GM06990 (cell line): ENCODE measurements at places on chromosomes 2 and 18.
A peak's percentile ranks its signal among the peaks of the same experiment; 100 is the strongest.

DNA sequence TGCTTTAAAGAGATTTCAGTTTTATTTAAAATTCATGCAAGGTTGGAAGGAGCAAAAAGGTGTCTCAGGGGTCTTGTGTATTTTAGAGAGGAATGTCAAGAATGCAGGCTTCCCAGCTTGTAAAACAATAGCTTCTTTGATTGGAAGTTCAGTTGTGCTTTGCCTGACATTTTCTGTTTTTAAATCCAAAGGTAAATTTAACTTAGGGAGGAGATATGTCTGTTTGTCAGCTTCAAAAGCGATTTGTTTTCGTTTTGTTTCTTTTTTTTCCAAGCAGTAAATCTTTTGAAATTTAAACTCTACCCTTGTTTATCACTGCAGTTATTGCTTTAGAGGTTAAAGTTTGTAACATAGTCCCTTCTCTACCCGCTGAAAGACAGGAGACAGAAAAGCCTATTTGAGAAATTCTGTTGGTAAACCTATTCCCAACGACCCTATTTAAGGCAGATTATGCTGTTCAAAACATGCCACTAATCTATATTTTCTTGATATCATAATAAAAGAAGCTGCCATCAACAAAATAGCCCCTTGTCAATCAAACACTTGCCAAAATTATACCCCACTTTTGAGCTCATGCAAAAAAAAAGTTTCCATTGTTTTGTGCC, 639.6 kb downstream of the IRS1 start:
- no peak for DNase-seq

DNA sequence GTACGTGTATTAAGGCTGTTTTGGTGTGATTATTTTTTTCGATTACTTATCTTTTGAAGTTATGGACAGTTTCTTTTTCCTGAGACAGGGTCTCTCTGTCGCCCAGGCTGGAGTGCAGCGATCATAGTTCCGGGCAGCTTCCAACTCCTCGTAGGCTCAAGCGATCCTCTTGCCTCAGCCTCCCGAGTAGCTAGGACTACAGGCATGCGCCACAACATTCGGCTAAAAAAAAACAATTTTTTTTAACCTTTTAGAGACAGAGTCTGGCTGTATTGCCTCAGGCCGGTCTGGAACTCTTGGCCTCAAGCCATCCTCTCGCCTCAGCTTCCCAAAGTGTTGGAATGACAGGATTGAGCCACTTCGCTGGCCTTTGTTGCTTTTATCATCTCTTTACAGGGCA, 945 bp downstream of the HAT1 start:
- no peak for DNase-seq

- no peak for DNase-seq
These were observed 21.1 kb downstream of the UGP2 start for GRCh38 chr2:63862806-63863205.

DNA sequence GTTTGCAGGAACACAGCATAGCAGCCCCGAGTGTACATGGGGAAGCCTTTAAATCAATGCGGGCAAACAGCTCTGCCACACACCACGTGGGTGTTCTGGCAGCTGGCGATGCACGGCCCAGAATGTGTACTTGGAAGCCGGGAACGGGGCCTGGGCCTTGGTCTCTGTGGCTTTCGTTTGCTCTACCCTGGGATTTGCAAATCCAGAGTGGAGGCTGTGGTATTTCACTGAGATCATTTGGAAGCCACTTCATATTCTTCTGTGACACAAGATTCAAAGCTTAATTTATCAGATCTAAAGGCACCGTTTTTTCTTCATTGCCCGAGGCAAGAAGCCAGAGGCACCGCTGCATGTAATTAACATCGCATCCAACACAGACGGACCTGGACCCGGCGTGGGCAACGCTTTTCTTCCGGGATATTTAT, 246.3 kb upstream of the MYT1L start:
- DNase-seq: no peak

- no peak for DNase-seq
These were observed 104.1 kb downstream of the TMEM131 start for GRCh38 chr2:97891611-97892010.

- peak; percentile 56 for DNase-seq
These were observed 23.4 kb upstream of the TANK start for GRCh38 chr2:161136696-161137324.

GRCh38 chr18:13395577-13395976, 177.0 kb downstream of the LDLRAD4 start:
- no peak for DNase-seq

DNA sequence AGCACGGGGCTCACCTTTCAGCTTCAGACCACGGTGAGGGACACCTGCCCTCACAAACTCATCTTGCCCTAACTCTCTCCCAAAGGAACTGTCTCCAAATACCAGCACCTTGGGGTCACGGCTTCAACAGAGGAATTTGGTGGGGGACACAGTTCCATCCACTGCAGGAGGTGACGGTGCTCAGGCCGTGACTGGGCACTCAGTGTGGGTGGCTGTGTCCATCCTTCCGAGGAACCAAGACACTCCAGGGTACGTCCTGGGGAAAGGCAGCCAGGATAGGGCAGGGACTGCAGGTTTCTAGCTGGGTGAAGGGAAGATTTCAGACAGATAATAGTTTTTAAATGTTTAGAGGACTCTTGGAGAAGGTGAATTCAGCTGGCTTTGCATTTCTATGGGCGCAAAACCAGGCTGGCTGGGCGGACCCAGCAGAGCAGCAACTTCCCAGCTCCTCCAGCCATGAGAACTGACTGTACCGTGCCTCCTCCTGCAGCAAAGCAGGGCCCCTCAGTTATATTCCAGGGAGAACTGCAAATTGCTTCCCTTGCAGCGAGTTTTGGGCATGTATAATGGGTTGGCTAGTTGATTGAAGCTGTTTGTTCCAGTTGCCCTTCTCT, 23.9 kb upstream of the ALLC start:
- no peak for DNase-seq

DNA sequence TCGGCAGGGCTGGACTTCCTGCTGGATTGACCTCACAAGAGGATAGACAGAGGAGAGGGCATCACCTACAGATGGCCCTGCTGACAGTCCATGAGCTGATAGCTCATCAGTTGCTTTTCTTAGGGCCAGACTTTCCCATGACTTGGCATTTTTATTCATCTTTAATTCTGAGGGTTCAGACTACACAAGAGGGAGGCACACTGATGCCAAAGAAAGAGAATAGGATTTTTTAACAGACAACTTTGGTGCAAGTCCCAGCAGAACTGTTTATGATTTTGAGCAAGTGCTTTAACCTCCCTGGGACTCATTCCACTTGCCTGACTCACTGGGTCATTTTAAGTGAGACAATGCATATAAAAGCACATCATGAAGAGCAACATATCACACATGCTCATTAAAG, 299.2 kb downstream of the INSIG2 start:
- no peak for DNase-seq

- no peak for DNase-seq
These were observed 574.8 kb downstream of the MBD2 start for GRCh38 chr18:53649621-53650020.

DNA sequence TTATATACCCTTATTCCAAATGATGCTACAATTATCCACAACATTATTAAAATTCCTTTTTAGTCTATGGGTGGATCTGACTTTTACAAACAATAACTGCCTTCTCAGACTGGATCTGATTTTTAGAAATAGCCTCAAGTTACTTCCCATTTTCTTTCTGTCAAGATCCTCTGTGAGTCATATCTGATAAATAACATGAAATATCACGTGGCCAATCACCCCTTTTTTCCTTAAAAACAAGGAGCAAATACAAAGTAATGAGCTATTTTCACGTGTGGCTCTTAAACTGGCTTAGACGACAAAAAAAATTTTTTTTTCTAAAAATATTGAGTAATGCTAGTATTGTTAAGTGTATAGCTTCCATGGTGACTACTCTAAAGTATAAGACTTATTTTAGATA, 6.7 kb downstream of the PELI1 start:
- DNase-seq: no peak

GRCh38 chr2:19787134-19787533, 114.6 kb downstream of the TTC32 start:
- DNase-seq: no peak

GRCh38 chr2:30422444-30423040, 24.5 kb upstream of the LCLAT1 start:
- no peak for DNase-seq

DNA sequence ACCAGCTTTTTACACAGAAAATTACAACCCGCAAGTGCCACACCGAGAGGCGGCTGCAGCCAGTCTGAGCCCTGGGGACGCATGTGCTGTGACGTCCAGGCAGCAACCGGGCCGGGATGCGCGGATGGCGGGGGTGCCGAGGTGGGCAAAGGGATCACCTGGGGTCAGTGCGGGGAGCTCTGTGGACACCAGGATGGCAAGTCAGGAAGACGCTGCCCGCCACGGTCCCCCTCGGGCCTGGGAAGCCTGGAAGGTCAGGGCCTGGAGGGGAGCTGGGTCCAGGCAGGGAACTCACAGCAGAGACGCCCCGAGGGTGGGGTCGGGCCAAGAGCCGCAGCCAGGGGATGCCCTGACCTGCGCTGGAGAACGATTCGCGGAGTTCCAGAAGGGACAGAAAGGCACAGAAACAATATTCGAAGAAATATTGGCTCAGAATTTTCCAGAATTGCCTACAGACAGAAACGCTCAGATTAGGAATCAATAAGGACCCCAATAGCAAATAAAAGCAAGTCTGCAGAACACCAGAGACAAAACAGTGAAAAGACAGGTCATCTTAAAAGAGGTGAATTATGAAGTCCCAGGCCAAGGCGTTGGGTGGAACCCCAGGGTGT, 11.7 kb upstream of the KIF1A start:
- DNase-seq: no peak
